ENCODE measurements at places on chromosomes 12 and 14. TPM values are rescaled to one million over a fixed set of nuclear protein-coding genes. Genes with fewer than 3 reads are reported as not detected.

DNA sequence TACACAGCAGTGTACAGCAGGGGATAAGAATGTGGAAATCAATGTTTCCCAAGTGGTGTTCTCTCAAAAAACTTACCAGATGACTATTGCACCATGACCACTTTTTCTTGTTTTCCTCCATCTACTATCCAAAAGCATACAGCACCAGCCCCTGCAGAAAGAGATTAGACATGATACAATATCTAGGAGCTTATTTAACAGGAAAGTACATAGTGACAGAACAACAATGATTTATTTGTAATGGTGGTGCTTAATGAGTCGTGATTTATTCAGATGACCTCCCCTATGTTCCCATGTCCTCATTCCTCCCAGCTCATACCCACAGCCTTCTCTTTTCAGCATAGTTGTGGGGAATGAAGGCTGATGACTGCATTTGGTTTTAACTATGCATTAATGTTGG, 413.6 kb downstream of the BTG1 start:
- no peak overlapping the region for H3K27ac ChIP-seq
- no peaks in the 10 kb centered on the region for H3K27me3 ChIP-seq
- H3K4me1 ChIP-seq: no peaks in the 10 kb centered on the region

GRCh38 chr12:110312581-110313360, 31.7 kb downstream of the ATP2A2 start:
- H3K27ac ChIP-seq: peak overlapping the region; percentile 85
- peaks cover 61% of the 10 kb centered on the region for H3K4me1 ChIP-seq
- H3K36me3 ChIP-seq: peaks cover 20% of the 10 kb centered on the region
- peak; percentile 39 for DNase-seq

PGF gene
- not detected for total RNA-seq

SPIC gene
- total RNA-seq: not detected

DNA sequence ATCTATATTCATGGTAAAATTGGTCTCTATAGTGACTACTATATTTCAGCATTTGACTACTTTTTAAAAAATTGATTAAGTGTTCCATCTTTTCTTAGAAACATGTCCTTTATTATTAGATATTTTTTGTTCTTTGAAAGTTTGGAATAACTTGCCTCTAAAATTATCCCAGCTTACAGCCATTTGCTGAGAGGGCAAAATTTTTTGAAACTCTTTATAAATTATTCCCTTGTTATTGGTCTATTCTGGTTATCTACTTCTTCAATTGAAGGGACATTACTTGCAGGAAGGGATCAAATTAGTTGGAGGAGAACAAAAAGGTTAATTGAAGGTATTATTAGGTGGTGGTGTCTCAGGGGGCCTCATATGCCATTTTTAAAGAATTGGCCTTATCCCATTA, 184.1 kb downstream of the TTC6 start:
- DNase-seq: no peak
- no peaks in the 10 kb centered on the region for H3K36me3 ChIP-seq
- H3K4me3 ChIP-seq: no peak overlapping the region
- no peaks in the 10 kb centered on the region for H3K27me3 ChIP-seq
- H3K27ac ChIP-seq: no peak overlapping the region

DNA sequence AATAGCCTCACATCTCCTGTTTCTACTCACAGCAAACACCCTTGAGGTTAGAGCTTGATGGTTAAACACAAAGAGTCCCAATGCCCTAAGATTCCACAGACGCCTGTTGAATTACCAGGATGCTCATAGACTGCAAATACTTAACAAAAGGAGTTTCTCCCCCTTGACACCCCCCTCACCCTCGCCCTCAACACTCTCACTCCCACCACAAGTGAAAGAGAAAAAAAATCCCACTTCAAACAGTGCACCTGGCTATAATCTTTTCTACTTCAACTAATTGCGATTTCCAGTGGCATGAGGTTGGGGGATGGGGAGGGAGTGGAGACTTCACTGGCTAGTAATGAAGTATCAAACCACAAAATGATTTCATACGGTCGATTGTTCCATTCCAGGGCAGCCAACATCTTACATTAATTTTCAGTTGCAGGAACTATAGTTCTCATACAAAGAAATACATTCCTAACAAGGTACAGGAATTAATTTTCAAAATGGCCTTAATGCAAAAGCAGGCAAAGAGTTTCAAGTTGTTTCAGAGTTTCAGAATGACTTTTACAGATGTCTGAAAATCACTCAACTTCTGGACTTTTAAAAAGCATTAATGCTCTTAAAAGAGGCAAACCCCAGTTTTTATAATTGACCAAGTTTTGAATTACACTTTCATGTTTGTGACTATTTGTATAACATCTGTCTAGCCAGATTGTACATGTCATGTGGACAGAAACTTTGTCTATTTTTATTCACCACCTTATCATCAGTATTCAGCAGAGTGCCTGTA, 390.7 kb downstream of the C12orf75 start:
- H3K27me3 ChIP-seq: peaks cover 2% of the 10 kb centered on the region
- DNase-seq: no peak
- no peaks in the 10 kb centered on the region for H3K36me3 ChIP-seq
- H3K4me3 ChIP-seq: no peak overlapping the region

GRCh38 chr12:61538951-61539350, 721.3 kb upstream of the USP15 start:
- no peaks in the 10 kb centered on the region for H3K36me3 ChIP-seq
- no peaks in the 10 kb centered on the region for H3K27me3 ChIP-seq

DNA sequence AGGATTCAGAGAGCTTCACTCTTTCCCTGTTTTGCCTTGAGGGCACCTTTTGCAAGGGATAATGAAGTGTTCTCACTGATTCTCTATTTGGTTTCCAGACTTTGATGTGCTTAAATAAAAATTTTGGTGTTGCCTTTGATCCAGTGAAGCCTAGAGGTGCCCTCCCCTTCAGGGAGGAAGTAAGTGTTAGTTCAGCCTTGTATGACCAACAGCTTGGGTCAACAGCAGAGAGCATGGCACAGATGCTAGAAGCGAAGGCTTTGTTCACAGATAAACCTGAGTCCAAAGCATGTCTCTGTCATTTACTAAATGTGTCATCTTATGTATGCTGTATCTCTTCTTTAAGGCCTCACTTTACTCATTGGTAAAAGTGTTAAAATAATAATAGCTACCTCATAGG, 52.8 kb upstream of the STXBP6 start:
- H3K4me1 ChIP-seq: no peaks in the 10 kb centered on the region
- H3K27me3 ChIP-seq: no peaks in the 10 kb centered on the region
- H3K4me3 ChIP-seq: no peak overlapping the region
- no peak for DNase-seq

Data from activated CD4-positive, alpha-beta memory T cell treated with anti-CD3 and anti-CD28 coated beads for 36 hours (primary cell).